Right renal cortex interstitium (tissue), 3 donors: ENCODE measurements at places on chromosomes 3 and 15.

- no peak for DNase-seq
Measured at GRCh38 chr3:20924646-20925385, 738.8 kb upstream of the SGO1 start.

DNA sequence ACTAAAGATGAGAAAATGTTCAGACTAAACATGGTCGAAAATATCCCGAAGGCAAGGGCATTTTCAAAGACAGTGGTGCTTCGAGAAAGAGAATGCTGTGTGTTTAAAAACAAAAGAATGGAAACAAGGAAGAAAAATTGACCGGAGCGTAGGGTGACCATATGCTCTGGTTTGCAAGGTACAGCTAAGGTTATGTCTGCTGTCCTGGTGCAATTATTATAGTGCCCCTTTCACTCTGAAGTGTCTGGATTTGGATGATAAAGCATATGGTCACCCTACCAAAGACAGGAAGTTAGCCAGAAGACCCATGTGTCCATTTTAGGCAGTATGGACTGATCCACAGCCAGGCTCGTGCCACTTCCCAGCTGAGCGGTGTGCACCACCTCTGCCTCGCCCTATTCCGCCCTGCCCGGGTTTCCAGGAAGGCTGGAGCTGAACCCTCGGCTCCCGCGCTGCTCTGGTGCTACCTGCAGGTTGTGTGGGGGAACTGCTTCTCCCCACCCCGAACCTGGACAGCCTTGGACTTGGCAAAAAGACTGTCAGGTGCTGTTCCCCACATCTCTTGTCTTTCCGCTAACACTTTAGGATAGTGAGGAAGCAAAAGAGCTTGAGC, 25.2 kb downstream of the GOLGA6D start:
- peak; percentile 7 for DNase-seq

DNA sequence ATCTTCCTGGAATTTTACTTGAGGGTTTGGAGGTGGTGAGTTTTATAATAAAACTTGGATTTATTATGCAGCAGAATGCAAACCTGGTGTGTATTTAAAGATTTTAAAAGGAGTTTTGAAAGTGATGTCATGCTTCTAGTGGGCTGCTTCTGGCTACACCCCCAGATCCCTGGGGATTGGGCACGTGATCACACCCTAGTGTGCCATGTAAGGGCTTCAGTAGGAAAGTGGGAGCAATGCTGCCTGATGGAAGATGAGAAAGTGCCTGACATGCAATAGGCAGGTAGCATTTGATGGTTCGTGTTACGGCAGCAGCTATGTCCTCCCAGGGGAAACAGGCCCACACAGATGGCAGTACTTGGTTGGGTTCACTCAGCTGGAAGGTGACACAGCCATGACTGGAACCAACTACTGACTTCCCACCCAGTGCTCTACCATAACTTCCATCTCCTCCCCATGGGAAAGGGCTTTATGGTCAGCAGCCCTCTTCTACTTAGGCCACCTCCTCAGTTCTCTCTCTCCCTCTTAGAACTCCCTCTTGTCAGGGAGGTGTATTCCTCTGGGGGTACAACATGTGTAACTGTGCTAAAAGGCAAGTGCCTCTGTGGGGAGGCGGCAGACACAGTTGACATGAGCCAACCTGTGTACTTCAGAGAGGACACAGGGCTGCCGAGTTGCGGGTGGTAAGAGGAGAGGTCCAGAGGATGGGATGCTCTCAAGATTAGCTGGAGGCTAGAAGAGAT, 5.6 kb downstream of the ITPKA start:
- no peak for DNase-seq

DNA sequence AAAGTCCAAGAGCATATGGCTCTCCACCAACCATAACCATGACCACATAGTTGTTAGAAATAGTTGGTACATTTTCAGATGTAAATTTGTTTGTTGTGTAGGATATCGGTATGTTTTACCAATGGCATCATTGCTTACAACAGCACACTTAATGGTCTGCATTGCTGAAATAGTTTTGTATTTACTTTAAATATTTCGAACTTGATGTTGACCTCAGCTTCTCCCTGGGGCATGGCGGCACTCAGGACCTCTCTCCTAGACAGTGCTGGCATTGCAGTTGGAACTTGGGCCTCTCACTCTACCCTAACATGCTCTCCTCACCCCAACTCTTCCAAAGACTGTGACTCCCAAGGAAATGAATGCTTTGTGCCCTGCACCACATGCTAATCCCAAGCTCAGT, 5.0 kb downstream of the SLC22A13 start:
- DNase-seq = no peak

DNA sequence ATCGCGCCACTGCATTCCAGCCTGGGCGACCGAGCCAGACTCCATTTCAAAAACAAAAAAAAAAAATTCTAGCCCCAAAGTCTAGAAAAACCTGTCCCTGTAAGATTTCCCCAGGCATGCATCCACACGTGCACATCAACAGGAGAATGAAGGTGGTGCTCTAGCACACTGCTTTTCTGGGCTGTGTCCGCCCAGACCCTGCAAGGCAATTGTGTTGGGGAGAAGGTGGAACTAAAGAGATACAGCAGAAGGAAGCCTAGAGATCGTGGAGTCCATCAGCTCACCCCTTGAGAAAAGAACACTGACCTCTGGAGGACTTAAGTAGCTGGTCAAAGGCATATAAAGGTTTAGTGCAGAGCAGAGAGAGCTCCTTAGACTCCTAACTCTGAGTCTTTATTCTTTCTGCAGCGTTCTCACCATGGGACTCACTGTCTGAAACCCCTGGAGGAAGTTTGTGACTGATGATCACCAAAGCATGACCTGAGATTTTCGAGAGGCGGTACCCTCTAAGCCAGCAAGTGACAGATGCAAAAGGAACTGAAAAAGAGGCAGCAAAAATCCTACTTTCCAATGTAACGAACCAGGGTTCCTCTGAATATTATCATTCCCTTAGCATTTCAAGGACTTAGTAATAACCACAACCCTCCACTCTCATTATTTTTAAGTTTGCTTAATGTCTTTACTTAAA, 179.8 kb downstream of the MEX3B start:
- DNase-seq = no peak

DNA sequence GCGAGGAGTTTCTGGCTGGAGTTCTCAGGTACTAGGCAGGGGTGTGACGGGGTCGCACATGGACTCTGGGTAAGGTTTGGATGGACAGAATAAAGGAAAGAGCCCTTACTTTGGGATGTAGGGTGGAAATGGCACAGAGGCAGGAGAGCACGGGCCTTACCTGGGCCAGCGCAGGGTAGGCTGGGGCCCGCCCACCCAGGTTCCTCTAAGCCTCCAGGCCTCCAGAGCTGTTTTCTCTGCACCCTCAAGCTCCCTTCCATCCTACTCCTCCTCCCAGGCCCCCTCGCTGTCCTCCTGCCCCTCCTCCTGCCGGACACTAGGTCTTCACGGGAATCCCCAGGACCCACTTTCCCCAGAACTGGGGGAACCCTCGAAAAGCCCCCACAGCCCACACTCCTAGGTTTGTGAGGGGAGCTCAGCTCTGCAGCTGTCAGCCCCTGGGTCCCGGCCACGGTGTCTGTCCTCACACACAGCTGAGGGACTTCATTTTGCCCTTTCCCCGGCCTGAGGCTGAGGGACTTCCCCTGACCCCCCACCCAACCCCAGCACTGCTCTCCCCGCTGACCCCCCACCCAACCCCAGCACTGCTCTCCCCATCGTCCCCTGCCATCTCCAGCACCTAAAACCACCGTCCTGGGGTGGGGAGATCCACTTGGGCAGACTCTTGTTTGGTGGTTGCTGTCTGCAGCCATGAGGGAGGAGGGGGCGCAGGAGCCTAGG, 53.0 kb upstream of the PCSK6 start:
- no peak for DNase-seq

GRCh38 chr3:65904016-65904415, 134.7 kb downstream of the MAGI1 start:
- no peak for DNase-seq

DNA sequence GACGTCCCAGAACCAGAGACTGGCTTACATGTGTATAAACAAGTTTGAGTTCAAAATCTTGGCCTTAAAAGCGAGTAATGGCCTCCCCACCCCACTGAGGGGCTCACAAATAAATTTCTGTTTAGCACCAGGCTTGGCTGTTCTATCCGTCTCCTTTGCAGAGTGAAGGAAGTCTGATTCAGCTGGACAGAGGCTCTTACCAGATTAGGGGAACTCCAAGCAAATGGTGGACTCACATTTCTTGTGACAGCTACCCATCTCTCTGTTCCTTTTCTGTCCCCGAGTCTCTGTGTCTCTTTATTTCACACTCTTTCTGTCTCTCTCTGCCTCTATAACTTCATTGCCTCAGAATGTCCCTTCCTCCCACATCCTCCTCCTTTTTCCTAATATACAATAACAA, 62.7 kb downstream of the DGKG start:
- no peak for DNase-seq

GRCh38 chr15:89132611-89133507, 44.6 kb downstream of the ABHD2 start:
- DNase-seq = no peak

DNA sequence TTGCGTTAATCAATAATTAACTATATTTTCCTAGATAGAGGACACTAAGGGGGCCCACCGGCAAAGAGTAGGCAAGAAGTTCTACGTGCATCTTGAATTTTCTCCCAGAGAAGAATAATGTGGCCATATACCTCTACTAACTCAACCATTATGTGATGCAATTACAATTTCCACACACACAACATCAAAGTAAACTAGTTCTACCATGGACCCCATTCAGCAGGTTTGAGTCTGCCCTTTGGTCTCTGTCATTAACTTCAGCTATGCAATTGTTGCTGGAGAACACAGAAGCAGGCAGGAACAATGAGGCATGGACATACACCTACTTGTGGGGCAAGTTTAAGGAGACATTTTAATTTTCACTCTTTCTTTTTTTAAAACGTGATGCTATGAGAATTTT, 705.9 kb downstream of the PDCD6IP start:
- DNase-seq = no peak

GRCh38 chr15:50828610-50829206, 63.2 kb upstream of the SPPL2A start:
- DNase-seq = no peak

DNA sequence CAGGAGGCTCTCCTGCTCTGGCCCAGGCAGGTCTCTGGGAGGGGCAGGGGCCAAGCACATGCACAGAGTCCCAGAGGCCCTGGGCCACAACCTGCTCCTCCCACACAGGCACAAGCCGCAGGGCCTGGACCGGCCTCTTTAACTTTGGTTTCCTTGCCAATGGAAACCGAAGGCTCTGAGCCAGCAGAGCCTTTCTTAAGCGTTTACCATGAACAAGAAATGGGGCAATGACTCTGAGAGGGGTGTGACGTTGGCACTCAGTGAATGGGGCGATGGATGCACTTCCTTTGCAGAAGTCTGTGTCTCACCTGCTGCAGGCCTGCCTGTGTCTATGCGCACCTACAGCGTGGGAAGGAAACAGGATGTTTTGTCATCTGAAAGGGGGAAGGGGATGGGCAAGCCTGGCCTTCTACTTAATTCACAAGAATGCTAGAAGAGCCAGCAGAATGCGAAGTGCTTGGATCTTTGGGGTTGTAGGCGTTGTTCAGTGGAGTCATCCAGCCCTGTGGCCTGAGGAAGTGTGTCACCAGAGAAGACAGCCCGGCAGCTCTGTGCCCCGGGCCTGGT, 41.8 kb downstream of the IFT122 start:
- no peak for DNase-seq

DNA sequence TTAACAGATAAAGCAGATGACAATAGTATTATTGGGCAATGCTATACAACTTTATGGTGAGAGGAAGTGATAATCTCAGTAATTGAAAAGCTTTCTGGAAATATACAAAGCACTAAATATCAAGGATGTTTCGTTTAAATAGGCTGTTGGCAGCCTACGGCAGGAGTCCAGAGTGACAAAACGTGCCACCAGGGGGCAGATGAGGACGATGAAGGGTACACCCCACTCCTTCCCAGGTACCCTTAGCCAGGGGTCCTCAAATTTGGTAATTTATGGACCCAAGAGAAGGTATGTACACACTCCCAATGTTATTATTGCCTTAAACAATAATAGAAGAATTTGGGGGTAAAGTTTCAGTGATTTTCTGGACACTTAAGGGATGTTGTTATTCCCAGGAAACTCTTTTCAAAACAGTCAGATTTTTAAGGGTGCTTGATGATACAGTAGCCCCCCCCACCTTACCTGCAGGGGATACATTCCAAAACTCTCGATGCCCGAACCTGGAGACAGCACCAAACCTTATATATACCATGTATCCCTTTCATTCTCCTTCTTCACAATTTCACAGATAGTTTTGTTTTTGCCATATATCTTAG, 1.4 kb upstream of the MAGEL2 start:
- no peak for DNase-seq

DNA sequence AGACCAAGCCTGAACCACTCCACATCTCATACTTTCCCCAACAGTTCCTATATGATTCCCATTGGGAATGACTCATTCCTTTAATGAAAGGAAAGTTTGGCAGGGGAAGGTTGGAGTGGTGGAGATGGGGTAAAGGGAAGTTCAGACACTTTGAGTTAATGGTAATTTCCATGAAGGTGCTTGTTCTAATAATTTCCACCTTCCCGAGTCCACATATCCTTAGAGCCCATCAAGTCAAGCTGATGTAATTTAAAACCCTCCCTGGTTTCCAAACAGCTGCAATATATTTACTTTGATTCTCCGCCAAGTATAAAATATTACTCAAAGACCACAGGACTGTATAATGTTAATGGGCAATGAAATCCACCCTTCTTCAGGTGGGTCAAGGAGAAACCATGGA, 95.0 kb upstream of the GALNT15 start:
- no peak for DNase-seq

DNA sequence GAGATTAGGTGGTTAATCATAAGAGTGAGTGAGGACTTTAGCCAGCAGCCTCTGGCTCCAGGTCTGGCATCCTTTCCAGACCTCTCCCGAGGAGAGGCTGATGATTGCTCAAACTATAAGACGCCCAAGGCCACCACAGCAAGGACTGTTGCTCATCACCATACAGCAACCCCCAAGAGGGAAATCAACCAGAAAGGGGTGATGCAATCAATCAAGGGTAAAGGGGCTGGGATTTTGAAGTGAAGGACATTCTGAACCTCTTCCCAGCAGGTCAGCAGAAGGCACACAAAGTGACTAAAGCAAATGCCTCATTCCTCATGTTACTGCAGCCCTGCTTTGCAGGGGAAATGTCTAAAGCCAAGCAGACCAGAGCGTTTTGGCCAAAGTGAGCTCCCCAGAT, 247.3 kb upstream of the IGF1R start:
- no peak for DNase-seq

DNA sequence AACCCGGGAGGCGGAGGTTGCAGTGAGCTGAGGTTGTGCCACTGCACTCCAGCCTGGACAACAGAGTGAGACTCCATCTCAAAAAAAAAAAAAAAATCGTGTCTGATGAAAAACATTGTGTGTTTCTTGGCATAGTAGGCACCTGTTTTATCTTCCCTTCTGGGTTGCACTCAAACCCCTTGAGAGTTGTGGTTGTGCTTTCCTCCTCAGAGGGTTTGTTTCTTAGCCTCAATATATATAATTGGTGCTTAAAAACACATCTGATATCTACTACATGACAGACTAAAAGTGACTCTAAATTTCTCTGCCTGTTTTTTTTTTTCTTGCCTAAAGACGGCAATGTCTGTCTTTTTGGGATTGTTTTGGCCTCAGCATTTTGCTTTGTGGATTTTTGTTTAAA, 7.6 kb downstream of the NR1D2 start:
- no peak for DNase-seq

- DNase-seq = no peak
Measured at GRCh38 chr3:194364652-194365434, 4.7 kb downstream of the LRRC15 start.
